ENCODE measurements at places on chromosomes 5 and 9. TPM values are rescaled to one million over a fixed set of nuclear protein-coding genes. Genes with fewer than 3 reads are reported as not detected.

- H3K36me3 ChIP-seq: no peaks in the 10 kb centered on the region
- H3K4me1 ChIP-seq: no peaks in the 10 kb centered on the region
- DNase-seq: no peak
These were observed 162.7 kb upstream of the S1PR3 start for GRCh38 chr9:88828492-88828974.

GRCh38 chr5:32346869-32347268 lies 34.1 kb upstream of the MTMR12 start:
- no peak for DNase-seq
- H3K27me3 ChIP-seq: no peaks in the 10 kb centered on the region
- H3K4me3 ChIP-seq: no peak overlapping the region

DNA sequence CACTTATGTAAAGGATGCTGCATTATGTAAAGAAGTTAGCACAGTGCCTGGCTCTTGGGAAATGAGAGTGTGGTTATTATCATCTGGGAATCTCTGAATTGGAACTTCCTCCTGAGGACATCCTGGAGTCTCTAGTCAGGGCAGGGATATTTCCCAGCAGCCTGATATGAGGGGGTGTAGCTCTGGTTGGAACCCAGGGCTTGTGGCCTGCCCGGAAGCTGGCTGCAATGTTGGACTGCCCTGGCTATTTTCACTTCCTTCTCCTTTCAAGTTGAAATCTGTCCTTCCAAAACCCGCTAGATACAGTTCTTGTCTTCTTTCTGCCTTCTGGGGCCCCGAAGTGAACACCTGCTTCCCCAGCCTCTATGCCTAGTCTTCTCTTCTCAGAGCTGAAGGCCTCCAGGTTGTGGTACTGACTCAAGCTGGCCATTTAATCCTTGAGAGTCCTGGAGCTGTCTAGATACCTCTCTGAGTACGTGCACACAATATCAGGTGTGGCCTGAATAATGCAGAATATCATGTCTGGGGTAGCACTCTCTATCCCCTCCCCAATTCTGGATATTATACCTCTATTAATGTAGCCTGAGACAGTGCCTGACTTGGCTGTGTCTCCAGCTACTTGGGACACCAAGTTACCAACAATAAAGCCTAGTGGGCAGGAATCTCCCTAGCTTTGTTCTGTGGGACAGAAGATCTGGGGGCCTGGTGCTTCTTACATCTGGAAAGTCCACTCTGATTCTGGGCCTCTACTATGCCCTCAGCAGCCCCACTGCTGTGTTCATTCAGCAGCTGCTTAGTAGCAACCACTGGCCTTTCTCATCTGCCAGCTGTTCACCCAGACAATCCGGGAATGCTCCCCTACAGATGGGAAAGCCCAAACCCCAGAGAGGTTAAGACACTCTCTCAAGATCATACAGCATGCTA lies 45.0 kb downstream of the SLC6A7 start:
- no peaks in the 10 kb centered on the region for H3K4me1 ChIP-seq
- H3K27me3 ChIP-seq: no peaks in the 10 kb centered on the region
- H3K27ac ChIP-seq: no peak overlapping the region

DNA sequence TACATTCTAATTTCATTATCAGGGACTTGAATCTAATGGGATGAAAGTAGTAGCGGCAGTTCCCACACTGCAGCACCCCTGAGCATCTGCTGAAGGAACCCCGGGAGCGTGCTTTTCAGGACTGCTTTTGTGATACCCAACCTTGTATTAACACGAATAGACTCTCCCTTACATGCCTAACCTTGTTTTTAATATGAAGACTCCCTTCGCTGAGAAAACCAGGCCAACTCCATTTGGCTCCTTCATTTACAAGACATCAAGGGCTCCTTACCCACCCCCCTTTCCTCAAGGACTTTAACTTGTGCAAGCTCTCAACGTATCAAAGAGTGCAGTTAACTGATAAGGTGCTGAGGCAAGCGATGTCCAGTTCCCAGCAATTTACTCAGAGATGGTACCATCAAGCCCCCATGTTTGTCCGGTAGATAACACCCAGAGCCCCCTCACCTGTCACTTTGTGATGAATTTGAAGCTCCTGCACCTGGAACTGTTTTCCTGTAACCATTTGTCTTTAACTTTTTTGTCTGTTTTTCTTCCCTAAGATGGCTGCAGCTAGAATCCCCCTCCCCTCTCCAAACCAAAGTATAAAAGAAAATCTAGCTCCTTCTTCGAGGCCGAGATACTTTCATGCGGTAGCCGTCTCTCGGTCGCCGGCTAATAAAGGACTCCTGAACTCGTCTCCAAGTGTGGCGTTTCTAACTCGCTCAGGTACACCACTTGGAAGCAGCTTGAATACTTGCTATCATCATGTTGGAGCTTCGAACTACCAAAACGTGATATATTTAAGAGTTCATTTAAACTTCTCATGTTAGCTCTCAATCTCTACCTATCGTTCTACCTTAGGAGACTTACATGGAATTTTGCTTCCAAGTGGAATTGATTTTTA lies 10.7 kb downstream of the HNRNPH1 start:
- peaks cover 55% of the 10 kb centered on the region for H3K36me3 ChIP-seq
- no peak overlapping the region for H3K27ac ChIP-seq
- peaks cover 13% of the 10 kb centered on the region for H3K4me1 ChIP-seq
- DNase-seq: peak; percentile 18
- H3K27me3 ChIP-seq: no peaks in the 10 kb centered on the region

DNA sequence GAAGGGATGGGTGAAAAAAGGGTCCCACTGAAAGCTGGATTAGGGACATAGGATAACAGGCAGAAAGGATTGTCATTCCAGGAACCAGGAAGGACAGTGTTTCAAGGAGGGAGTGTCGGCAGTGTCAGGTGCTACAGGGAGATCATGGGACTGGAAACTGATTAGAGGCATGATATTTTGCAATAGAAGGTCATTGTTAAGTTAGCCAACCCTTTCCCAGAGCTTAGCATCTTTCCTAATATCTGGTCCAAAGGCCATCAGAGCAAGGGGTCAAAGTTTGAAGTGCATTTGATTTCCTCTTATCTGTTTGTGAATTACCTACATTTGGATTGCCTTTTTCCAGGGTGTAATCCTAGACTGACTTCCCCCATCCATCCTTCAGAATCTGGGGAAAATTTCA lies 91.3 kb downstream of the DOCK2 start:
- no peaks in the 10 kb centered on the region for H3K36me3 ChIP-seq
- no peak overlapping the region for H3K27ac ChIP-seq
- no peaks in the 10 kb centered on the region for H3K4me1 ChIP-seq
- DNase-seq: no peak
- no peak overlapping the region for H3K4me3 ChIP-seq

DNA sequence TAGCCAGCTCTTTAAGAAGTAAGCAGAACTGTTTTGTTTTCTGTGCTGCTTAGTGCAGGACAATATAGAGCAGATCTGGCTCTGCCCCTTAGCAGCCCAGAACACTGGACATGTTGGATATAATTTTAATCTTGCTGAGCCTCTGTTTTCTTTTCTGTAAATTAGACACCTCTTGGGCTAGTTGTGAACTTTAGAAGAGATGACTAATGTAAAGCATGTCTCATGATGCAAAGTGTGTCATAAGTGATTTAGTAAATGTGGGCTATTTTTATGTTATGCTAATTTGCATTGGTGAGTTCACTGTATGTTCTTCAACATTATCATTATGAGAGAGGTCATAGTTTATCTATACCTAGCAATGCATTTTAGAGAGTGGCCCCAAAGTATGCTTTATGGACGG lies 156.1 kb upstream of the ADAMTSL1 start:
- H3K27me3 ChIP-seq: no peaks in the 10 kb centered on the region
- H3K27ac ChIP-seq: no peak overlapping the region
- H3K36me3 ChIP-seq: no peaks in the 10 kb centered on the region
- H3K4me1 ChIP-seq: no peaks in the 10 kb centered on the region

GRCh38 chr9:113769412-113769811 lies 106.7 kb upstream of the ZNF618 start:
- H3K27me3 ChIP-seq: no peaks in the 10 kb centered on the region
- no peaks in the 10 kb centered on the region for H3K36me3 ChIP-seq
- H3K4me3 ChIP-seq: no peak overlapping the region
- no peak overlapping the region for H3K27ac ChIP-seq

GRCh38 chr9:76713381-76713780 lies 50.9 kb upstream of the PCA3 start:
- no peaks in the 10 kb centered on the region for H3K4me1 ChIP-seq
- H3K36me3 ChIP-seq: no peaks in the 10 kb centered on the region
- no peak overlapping the region for H3K4me3 ChIP-seq
- no peak overlapping the region for H3K27ac ChIP-seq

GRCh38 chr5:146805081-146805480 lies 73.5 kb downstream of the PPP2R2B start:
- DNase-seq: no peak
- no peak overlapping the region for H3K4me3 ChIP-seq
- no peaks in the 10 kb centered on the region for H3K27me3 ChIP-seq
- H3K4me1 ChIP-seq: no peaks in the 10 kb centered on the region

DNA sequence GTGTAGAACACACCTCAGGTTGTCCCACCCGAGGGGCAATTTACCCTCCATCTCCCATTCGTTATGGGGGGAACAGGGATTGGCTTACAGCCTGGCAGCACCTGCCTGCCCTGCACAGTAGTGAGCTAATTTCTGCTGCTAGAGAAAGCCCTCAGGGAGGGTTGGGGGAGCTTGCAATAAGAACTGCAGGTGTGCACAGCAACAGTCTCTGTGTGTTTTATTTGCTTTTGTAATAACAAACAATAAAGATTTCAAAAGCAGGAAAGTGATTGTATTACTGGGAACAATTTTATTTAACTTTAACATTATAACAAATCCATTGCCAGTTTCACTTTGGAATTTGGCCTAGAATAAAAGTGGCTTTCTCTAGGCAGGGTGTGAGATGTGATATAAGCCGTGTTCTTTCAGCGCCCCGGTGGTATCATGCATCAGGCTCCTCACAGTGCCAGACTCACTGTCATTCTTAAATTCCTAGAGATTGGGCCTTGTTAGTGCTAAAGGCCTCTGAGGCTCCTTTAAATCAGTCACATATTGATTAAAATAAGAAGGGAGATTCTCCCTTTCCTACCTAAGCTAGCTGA lies 81.1 kb downstream of the RMI1 start:
- H3K27me3 ChIP-seq: no peaks in the 10 kb centered on the region

- H3K4me1 ChIP-seq: no peaks in the 10 kb centered on the region
- H3K36me3 ChIP-seq: no peaks in the 10 kb centered on the region
These were observed 199.6 kb downstream of the DCP2 start for GRCh38 chr5:113176196-113176595.

- H3K27me3 ChIP-seq: no peaks in the 10 kb centered on the region
- no peak for DNase-seq
- H3K27ac ChIP-seq: no peak overlapping the region
- H3K4me1 ChIP-seq: peaks cover 8% of the 10 kb centered on the region
- H3K4me3 ChIP-seq: no peak overlapping the region
- no peaks in the 10 kb centered on the region for H3K36me3 ChIP-seq
These were observed 104.4 kb downstream of the CETN3 start for GRCh38 chr5:90305041-90305720.

GRCh38 chr9:112501287-112501686 lies 14.7 kb downstream of the KIAA1958 start:
- no peak for DNase-seq
- no peak overlapping the region for H3K4me3 ChIP-seq
- H3K4me1 ChIP-seq: peaks cover 7% of the 10 kb centered on the region
- H3K36me3 ChIP-seq: no peaks in the 10 kb centered on the region
- H3K27ac ChIP-seq: no peak overlapping the region

GRCh38 chr5:150589862-150590601 lies 50.4 kb upstream of the SYNPO start:
- H3K27me3 ChIP-seq: no peaks in the 10 kb centered on the region
- H3K36me3 ChIP-seq: no peaks in the 10 kb centered on the region
- peak; percentile 70 for DNase-seq

DNA sequence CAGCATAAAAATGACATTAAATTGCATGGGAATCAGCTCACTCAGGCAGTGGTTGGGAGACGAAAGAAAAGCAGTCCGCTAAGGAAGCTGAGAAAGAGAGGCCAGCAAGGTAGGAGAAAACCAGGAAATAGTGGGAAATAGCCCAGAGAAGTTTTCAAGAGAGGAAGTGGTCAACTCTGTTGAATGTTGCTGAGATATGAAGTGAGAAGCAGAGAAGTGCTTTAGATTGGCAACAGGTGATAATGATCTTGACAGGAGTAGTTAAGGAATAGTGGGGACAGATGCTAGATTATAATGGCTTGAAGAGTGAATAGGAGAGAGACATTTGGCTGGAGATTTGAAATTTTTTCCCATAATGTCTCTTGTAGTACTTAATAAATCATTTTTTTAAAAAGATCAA lies 30.8 kb downstream of the CNTRL start:
- no peaks in the 10 kb centered on the region for H3K36me3 ChIP-seq
- no peaks in the 10 kb centered on the region for H3K27me3 ChIP-seq
- H3K4me3 ChIP-seq: no peak overlapping the region
- no peak overlapping the region for H3K27ac ChIP-seq
- DNase-seq: no peak

GRCh38 chr9:127970401-127971313 lies 10.1 kb downstream of the EEIG1 start:
- no peak overlapping the region for H3K27ac ChIP-seq
- H3K36me3 ChIP-seq: no peaks in the 10 kb centered on the region
- H3K4me3 ChIP-seq: no peak overlapping the region

DNA sequence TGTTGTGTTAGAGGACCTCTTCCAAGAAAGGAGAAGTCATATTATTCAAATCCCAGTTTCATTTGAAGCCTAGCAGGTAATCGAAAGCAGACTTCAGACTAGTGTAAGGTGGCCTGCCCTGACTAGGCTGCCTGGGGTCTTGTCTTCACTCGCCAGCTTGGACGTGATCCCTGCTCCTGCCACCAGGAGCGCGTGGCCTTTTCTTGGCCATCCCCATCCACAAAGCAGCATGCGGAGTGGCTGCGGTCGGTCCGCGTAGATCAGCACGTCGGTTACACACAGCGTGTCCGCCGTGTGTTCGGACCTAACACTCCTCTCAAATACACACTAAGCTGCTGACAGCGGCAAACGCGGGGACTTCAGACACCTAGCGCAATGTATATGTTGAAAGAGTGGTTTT lies 37.3 kb downstream of the CFAP77 start:
- H3K36me3 ChIP-seq: no peaks in the 10 kb centered on the region
- no peak for DNase-seq
- no peak overlapping the region for H3K4me3 ChIP-seq
- no peaks in the 10 kb centered on the region for H3K4me1 ChIP-seq

The HCN1 gene
- total RNA-seq: 1.1 TPM

The MAMDC4 gene
- total RNA-seq: 3.0 TPM

The NDUFAF2 gene
- total RNA-seq: 11.0 TPM

The LPAR1 gene
- 4.4 TPM for total RNA-seq

The PRRX2 gene
- 0.64 TPM for total RNA-seq

The EPB41L4B gene
- 93.5 TPM for total RNA-seq

The FOXD4 gene
- 0.28 TPM for total RNA-seq

Measured in pancreas (tissue), 10 donors.